Activated T-cell treated with anti-CD3 and anti-CD28 coated beads for 48 hours (primary cell): ENCODE measurements at places on chromosomes 13 and 19.
A peak's percentile ranks its signal among the peaks of the same experiment; 100 is the strongest.

DNA sequence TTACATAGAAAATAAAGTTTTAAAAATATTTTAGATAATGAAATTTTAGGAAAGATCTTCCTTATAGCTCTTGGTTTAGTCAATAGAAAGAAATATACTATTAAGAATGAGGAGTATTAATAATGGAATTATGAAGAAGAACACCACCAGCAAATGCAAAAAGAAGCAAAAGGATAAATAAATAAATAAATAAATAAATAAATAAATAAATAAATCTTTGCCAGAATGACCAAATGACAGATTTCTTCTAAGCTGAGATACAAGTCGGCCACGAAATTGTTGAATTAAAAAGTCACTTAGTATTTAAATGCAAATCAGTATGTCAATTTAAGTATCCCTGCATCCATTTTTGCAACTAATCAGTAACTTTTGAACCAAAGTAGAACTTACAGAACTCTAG lies 95.9 kb downstream of the DACH1 start:
- DNase-seq, result no peak

DNA sequence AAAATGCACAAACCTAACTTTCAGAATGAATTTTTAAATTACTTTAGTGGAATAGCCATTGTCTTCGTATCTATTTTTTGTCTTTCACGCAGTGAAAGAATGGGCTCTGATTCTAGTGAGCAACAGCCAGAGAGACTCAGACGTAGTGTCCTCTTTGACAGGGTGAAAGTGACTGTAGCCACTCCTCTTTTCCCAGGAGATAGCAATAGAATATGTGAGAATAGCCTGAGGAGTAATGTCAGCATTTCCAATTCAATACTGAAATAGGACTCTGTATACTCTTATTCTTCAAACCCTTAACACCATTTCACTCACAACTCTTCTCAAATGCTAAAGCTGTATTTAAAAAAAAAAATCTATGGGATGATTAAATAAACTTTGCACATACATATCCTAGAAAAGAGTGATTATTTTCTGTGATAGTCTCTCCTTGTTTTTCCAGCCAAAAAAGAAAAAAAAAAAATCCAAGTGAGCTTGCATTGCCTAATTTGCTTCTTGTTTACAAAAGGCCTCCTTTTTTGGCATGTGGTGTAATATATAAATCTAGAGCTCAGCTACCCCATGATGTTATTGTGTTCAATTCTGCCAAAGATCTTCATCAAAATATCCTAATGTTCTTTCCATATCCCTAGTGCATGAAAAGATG lies 626.1 kb upstream of the SLITRK6 start:
- DNase-seq, result no peak

GRCh38 chr13:78192716-78193115 lies 274.1 kb upstream of the EDNRB start:
- DNase-seq, result no peak

- no peak for DNase-seq
Measured at GRCh38 chr13:24392972-24393371, 83.6 kb downstream of the C1QTNF9 start.

DNA sequence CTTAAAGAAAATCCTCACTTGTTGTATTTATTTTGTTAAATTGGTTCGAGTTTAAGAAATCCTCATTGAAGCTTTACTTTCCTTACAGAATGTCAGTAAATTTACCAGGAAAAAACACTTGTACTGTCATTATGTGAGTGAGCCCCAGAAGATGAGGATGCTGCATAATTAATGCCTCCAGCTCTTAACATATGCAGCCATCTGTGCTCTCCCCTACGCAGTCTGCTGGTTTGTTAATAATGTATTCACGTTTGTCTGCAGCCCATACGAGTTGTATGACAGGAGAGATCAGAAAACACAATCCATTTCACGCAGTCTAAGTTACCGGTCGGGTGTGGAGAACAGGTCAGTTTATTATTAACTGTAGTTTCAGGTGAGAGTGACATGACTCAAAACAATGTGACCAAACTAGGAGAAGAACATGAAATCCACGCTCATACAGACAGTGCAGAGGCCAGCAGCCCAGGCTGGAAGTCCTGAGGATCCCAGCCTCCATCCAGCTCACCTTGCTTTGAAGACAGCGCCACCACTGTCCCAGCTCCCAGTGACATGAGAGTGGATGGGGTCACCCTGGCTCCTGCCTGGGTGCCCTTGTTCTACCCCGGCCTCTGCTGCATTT lies 19.8 kb upstream of the ATP11A start:
- DNase-seq, result no peak

DNA sequence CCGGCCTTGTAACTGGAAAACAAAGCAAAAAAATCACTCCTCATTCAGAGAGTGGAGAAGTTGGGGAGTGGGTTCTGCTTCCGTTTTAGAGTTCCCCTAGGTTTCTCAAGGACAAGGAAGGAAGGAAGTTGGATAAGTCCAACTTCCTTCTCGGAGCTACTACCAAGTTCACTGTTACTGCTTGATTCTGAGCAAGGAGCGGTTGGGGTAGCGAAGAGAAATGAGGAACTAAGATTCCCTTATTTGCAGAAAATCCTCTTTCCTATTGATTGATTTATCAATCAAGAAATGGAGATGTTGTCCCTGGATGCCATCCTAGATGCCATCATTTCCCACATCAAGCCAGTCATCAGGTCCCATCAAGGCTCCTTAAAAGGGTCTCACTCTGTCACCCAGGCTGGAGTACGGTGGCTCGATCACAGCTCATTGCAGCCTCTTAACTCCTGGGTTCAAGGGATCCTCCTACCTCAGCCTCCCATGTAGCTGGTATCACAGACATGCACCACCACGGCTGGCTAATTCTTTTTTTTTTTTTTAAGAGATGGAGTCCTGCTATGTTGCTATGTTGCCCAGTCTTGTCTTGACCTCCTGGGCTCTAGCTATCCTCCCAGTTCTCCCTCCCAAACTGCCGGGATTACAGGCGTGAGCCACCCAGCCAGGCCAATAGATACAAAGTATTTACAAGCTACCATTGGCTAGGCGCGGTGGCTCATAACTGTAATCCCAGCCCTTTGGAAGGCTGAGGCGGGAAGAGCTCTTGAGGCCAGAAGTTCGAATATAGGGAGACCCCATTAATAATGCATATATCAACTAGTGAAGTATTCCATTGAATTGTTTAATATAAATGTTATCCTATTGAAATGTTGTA lies 809 bp upstream of the B9D2 start:
- no peak for DNase-seq

DNA sequence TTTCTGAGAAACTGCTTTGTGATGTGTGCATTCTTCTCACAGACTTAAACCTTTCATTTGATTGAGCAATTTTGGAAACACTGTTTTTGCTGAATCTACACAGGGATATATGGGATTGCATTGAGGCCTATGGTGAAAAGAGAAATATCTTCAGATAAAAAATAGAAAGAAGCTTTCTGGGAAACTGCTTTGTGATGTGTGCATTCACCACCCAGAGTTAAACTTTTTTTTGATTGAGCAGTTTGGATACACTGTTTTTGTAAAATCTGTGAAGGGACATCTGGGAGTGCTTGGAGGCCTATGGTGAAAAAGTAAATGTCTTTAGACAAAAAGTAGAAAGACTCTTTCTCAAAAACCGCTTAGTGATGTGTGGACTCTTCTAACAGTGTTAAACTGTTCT lies 1683.8 kb downstream of the UQCRFS1 start:
- no peak for DNase-seq

DNA sequence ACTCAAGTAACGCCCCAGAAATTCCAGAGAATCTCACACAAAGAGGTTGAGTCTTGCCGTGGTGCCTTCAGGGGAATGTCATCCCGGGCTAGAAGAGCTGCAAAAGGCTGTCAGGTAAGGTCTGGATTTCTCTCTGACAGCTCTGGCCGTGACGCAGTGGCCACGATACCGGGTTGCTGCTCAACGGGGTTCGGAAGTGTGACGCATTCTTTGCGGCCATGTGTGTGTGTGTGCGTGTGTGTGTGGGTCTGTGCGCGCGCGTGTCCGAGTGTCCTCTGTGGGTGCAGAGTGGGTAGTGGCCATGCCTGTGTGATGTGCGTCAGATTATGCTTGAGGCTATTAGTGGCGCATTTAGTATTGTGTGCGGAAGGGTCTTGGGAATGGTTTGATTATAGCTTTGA lies 306 bp downstream of the ZNF540 start:
- DNase-seq, result peak; percentile 40

DNA sequence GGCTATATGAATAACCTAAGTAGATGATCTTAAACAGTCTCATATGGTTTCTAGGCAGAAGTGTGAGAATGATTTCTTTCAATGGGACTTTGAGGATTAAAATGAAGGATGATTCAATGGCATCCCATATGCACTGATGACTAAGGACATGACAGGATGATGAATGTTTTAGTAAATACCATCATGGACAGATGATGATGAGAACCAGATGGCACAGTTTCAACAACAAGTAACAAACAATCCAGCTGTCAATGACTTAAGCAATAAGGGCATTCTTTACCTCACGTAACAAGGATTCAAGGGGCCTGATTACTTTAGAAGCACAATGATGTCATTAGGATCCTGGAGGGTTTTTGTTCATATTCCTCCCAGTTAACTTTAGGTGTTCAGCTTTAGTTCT lies 2678.4 kb downstream of the PCDH9 start:
- DNase-seq, result no peak

- DNase-seq, result peak; percentile 55
Measured at GRCh38 chr19:58361900-58362271, 665 bp downstream of the ZNF497 start.

GRCh38 chr19:13718733-13719132 lies 45.6 kb upstream of the MRI1 start:
- no peak for DNase-seq

- no peak for DNase-seq
Measured at GRCh38 chr19:14119146-14119545, 1.6 kb upstream of the PRKACA start.

DNA sequence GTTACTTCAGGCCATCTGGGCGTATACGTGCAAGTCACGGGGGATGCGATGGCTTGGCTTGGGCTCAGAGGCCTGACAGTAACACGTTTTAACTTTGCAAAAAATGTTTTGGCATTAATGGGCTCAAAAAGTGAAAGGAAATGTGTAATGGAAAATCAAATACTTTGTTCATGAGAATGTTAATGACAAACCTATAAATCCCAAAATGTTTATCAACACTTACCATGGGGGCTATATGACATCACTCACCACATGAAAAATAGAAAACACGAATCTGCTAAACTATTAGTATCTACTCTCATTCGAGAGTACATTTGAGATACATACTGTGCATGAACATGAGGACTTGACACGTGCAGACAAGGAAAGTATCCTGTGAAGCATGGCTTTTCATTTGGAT lies 91.7 kb downstream of the FAM216B start:
- no peak for DNase-seq

DNA sequence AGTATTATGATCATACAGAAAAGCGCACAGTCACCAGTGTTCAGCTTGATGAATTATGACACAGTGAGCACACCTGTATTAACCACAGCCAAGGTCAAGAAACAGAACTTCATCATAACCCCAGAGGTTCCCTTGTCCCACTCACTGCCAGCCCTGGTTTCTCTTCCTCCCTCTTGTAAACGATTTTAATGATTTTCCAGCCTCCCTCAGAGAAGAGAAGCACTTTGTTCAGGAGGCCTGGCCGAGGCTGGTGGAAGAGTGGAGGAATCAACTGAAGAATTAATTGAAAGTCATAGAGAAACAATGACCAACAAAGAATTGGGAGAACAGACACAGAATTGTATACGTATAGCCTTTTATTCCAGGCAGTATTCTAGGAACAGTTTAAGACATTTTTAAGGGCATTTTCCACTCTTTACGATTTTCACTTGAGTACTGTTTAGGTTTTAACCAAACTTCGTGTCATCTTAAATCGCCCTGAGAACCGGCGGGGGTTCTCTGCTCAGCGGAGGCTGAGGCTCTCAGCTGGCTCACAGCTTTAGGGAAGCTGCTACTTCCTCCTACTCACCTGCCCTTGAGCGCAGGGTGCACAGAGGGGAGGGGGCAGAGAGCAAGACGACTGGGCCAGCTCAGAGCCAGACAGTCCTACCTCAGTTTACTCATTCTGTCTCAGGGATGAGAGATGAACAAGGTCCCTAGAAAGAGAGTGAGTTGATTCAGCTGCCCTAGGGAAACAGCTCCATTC lies 108.6 kb downstream of the AKAP11 start:
- no peak for DNase-seq

DNA sequence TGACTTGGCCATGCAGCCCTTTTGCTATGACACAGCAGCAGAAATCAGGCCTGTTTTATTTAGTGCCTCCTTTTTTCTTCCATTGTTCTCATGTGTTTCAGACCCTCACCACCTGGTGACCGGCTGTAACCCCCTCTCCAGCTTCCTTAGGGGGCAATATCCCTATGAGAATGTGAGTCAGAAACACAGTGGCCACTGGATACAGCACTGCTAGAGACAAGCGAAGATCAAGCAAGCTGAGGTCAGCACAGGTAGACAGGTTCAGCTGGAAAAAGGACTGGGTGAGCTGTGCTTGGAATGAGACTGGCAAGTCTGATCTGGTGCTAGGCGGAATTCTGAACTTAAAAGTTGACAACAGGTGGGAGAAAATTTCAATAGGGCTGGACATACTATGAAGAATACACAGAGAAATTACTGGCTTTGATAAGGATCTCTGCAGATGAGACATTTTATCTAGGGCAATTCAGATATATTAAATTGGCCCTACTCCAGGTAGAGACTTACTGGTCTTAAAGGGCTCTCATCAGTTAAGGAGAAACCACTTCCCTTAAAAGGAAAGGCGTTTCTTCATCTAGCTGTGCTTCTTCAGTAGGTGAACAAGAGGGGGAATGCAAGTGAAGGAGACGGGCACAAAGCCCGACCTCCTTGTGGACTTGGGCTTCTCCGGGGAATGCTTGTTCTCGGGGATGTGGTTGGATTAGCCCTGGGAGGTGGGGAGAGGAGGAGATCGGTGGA lies 83.3 kb downstream of the ERCC5 start:
- DNase-seq, result no peak

- DNase-seq, result no peak
Measured at GRCh38 chr13:114104655-114105520, 27.5 kb downstream of the RASA3 start.

- DNase-seq, result peak; percentile 35
Measured at GRCh38 chr19:33280351-33280921, 21.9 kb downstream of the CEBPA start.

DNA sequence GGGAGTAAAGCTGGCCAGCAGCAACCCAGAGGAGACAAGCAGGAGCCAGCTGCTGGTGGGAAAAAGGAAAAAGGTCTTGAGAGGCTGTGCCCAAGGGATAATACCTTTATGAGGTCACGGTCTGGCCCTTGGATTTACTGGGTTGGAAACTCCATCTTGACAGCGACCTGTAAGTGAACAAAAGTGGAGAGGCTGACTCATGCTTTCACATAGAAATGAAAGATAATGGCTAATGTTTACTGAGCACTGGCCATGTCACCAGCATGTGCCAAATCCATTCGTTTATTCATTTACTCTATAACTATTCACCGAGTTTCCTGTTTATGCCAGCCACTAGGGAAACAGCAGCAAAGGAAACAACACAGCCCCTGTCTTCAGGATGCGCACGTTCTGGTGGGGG lies 4.7 kb downstream of the VRK3 start:
- no peak for DNase-seq
